ENCODE measurements at places on chromosomes 4 and X.
A peak's percentile ranks its signal among the peaks of the same experiment; 100 is the strongest.

- no peak for DNase-seq
Observed at GRCh38 chr4:152103181-152103901, 342.5 kb upstream of the GATB start.

- DNase-seq = no peak
Observed at GRCh38 chrX:44931441-44931973, 58.5 kb downstream of the KDM6A start.

DNA sequence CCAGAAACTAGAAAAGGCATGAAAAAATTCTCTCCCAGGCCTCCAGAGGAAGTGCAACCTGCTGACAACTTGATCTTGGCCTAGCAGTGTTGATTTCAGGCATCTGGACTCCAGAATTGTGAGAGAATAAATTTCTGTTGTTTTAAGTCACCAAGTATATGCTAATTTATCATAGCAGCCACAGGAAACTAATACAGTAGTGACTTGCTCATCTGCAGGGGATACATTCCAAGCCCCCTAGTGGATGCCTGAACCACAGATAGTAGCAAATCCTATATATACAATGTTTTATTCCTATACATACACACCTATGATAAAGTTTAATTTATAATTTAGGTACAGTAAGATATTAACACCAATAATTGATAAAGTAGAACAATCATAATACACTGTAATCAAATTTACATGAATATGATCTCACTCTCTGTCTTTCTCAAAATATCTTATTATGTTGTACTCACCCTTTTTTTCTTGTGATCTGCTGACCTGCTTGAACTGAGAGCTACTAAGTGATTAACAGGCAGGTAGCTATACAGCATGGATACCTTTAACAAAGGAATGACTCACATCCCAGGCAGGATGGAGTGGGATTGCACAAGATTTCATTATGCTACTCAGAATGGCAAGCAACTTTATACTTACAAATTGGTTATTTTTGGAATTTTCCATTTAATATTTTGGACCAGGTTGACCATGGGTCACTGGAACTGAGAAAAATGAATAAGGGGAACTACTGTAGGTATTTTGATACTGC is 501.1 kb downstream of the KCNIP4 start:
- DNase-seq = no peak

- DNase-seq = no peak
Observed at GRCh38 chr4:149409555-149409962, 406.1 kb downstream of the IQCM start.

GRCh38 chrX:154356596-154356995 is 17.8 kb downstream of the FLNA start:
- no peak for DNase-seq

GRCh38 chrX:124127496-124127895 is 166.0 kb downstream of the STAG2 start:
- peak; percentile 10 for DNase-seq

GRCh38 chr4:47704693-47705325 is 133.1 kb downstream of the CORIN start:
- DNase-seq = no peak

- no peak for DNase-seq
Observed at GRCh38 chrX:652341-652741, 21.8 kb downstream of the SHOX start.

DNA sequence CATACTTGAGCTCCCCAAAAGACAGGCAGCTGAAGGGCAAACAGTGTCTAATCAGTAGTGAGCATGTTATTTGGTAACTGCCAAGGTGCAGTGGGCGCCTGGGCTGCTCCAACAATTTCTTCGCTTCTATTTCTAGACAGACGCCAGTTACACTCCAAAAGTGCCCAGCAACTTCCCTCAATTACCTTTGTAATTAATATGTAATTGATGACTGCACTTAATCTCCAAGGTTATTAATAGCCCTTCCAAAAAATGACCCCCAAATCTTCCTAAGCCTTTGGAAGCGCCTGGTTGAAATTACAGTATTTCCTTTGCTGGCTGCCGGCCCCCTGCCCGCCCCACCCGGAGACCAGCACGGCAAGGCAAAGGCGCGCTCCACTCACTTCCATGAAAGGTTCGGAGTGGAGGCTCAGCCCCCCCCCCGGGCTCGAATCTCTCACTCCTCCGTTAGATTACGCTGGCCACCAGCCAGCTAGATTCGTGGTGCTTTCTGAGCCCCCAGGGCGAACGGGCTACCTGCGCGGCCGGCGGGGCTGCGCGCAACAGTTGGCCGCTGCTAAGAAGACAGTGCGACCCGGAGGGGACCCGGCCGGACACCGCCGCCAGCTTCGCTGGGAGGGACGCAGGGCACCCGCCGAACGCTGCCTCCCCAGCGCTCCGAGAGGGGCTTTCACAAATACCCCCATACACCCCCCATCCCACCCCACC is 1.9 kb downstream of the GPC4 start:
- DNase-seq = no peak

DNA sequence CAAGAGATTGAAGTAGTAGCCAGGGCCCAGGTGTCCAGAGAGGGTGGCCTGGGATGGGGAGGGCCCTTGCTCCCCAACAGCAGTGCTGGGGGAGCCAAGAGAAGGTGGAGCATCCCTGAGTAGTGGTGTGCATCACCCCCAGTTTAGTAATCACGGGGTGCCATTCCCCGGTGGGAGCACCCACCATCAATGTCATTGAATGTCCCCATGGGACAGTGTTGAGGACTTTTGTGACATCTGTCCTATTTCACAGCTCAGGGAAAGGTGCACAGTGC is 4.4 kb upstream of the CPZ start:
- DNase-seq = no peak

- DNase-seq = peak; percentile 91
Observed at GRCh38 chrX:24081661-24082154, 27.0 kb downstream of the EIF2S3 start.

DNA sequence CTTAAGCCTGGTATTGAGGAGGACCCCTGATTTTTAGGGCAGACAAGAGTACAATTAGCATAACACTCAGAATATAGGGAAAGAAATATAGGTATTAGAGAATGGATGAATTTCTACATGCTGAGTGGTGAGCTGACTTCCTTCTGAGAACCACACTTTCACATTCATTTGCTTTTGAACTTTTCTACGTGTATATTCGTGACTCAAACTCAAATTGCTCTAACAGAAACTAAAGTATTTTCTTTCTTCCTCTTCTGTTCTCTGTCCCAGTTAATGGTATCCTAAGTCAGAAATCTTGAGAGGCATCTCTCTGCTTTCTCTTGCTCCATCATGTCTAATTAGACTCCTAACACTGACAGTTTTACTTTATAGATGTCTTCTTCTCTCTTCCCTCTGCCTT is 103.2 kb upstream of the CITED1 start:
- DNase-seq = no peak

GRCh38 chr4:7209699-7210098 is 17.4 kb downstream of the SORCS2 start:
- DNase-seq = no peak

- no peak for DNase-seq
Observed at GRCh38 chr4:173522160-173522950, 7.7 kb downstream of the HAND2 start.

GRCh38 chr4:105179539-105180401 is 33.1 kb downstream of the TET2 start:
- no peak for DNase-seq

DNA sequence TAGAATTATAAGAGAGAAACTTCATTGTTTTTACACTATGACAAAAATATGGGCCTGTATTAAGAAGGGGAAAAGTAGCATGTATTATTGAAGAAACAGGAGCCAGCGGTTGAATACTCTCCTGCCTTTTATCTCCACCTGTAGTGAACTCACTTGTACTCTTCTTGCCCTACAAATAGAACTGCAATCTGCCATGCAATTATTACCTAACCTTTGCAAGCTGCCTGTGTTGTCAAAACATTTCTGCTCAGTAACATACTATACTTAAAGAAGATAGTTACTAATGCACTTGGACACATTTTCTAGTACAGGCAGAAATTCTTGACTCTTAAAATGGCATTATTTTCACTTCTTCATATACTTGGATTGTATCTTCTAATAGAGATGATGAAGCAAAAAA is 818.4 kb upstream of the GRID2 start:
- DNase-seq = no peak

DNA sequence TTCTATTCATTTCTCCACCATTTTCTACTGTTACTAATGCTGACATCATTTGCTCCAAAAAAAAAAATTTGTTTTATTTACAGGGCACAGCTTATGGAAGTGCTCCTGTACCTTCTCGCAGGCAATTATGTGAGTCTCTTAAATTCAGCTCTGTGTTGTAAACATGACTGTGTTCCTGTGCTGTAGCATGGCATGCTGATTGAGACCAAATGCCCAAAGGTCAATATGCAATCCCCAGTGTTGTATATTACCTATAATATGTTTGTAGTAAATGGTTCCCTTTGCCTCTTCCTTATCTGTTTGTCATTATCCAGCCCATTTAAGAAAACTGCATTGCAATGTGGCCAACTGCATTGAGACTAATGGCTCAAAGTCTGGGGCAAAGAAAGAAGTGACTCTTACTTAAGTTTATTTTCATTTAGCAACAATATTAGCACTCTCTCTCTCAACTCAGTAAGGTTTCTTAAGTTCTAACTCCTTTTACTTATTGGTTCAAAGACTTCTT is 1020.0 kb upstream of the GRID2 start:
- DNase-seq = no peak

GRCh38 chr4:20464381-20464780 is 212.7 kb downstream of the SLIT2 start:
- DNase-seq = no peak

DNA sequence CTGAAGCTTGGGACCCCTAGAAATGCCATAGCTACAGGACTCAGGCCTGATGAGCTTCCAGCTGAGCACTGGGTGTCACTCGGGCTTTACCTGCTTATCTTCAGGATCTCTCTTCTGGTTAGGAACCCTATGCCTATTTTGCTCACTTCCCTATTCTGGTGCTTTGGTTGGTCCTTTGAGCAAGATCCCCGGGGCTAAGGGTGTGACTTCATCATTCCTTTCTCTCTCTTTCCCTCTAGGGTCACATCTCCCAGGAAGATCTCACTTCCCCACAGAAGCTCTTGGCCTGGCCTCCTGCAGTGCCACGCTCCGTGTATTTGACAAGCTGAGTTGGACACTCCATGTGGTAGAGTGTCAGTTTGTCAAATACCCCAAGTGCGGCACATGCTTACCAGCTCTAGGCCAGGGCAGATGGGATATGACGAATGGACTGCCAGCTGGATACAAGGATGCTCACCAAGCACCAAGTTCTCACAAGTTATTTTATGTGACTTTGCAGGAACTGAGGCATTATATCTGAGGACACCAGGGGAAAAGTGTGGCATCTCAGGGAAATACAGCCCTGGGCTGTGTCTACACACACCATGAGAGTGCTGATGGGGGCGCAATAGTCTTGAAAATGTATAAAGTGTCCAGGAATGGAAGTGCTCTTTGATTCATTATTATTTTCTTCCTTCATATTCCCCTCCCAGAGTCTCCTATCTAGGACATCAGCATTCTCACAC is 21.1 kb downstream of the VSIG4 start:
- no peak for DNase-seq

DNA sequence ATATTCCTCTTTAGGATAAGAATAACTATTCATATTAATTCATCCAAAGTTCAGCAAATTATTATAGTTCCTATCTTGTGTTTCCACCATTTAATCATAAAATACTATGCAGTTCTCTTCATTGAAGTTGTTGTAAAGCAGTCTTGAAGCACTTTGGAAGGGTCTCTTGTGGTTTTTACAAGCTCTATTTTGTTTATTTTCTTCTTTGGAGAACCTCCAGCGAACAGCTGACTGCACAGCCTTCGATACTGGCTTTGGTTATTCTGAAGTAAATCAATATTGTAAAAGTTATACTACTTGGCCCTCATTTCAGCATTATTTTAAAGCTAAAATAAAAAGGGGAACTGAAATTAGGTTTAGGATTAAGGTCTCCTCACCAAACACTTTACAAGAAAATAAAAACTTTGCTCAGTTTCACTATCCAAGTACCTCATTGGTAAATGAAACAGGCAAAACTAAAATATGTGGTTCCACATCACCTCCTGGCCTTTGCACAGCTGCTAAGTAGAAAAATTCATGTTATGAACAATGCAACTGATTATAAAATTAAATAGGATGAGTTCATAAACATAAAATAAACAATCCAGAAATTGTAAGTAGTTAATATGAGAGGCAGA is 1629.2 kb upstream of the ADGRL3 start:
- DNase-seq = no peak

- DNase-seq = no peak
Observed at GRCh38 chr4:70182517-70183167, 12.9 kb upstream of the ODAM start.

DNA sequence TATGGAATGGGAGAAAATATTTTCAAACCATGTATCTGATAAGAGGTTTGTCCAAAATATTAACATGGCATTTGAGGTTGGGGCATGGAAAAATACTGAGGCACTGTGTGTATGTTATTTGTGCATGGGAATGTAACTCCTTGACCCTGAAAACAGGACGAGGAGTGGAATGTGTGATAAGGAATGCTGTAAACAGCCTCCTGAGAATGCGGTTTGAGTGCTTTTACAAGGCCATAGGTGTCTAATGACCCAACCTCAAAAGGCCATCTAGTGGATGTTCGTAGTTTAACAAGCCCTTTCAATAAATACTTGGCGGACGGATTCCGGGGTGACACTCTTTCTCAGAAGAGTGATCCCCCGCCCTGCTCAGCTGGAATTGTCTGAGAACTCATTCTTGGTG is 162.9 kb upstream of the USP9X start:
- DNase-seq = no peak

DNA sequence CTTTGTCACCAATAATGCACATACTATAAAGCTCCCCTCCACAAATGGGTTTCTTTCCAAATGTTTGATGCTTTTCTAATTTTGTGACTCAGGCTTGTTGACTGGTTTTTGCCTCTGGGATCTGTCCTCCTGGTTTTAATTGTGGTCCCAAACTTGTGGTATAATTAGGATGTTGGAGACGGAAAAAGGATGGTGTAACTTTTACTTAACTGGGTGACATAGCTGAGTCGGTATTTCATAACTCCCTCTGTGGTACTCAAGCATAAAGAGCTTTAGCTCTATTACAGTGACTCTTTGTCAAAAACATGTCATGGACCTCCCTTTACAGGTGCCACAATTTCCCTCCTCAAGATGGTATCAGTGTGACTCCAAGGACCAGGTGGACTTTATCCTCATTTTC is 119.7 kb upstream of the RBPJ start:
- no peak for DNase-seq

- no peak for DNase-seq
Observed at GRCh38 chr4:113024388-113024787, 25.1 kb upstream of the ANK2 start.

DNA sequence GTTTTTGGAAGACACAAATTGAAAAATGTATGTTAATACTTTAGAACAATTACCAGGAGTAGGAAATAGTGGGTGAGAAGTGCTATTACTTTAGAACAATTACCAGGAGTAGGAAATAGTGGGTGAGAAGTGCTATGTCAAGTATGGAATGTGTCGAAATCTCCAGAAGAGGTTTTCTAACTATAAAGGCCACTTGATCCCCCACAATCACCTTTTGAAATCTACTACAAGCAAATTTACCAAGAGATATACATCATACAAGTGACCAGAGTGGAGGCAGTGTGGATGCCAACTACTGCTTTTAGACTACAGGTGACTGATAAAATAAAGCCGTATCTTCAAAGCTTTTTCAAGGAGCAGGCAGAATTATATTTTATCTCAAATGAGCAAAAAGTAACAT is 43.1 kb downstream of the MAB21L2 start:
- DNase-seq = no peak

All from A549 (cell line).